ENCODE measurements at places on chromosomes 11 and 22.

- DNase-seq, result no peak
Observed at GRCh38 chr11:106937111-106937510, 81.2 kb downstream of the GUCY1A2 start.

DNA sequence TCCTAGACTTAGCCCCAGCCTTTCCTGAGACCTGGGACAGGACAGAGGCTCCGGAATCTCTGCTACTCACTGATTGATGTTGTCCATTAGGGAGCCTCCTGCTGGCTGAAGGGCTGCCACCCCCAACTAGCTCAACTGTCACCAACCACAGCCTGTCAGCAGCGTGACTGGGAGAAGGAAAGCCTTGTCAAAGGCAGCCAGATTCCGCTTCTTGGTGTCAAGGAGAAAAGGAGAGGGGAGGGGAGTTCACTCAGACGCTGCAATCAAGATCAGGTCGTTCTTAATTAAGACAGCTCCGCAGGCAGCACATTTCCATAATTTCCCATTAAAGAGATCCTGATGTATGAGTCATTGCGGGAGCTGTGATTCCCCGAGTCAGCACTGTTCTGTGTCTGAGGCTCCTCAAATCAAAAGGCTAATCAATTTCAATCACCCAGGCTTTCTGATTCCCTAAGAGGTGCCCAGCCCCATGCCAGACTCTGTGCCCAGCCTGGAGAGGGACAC is 152.8 kb upstream of the ZBED5 start:
- DNase-seq, result peak; percentile 14

DNA sequence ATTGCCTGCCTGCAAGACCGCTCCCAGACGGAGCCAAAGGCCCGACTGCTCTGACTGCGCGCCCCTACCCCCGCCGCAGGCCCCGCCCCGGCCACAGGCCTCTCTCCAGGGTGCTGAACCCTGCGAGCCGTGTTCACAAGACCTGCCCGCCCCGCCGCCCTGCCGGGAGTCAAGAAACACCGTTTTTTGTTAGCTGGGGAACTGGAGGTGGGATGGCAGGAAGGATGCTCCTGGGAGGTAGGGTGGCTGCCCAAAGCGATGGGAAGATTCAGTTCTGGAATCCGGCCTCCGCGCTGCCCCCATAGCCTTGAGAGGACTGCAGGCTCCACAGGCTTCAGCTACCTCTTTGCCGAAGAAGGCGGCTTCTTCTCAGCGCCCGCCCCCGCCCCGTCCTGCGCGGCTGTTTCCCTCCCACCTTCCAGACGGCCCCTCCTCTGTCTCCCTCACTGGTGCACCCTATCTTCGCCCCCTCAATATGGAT is 2.7 kb upstream of the PDE2A start:
- peak; percentile 84 for DNase-seq

GRCh38 chr11:69904974-69905535 is 85.8 kb upstream of the FGF3 start:
- DNase-seq, result no peak

GRCh38 chr22:45200860-45201511 is 37.3 kb downstream of the NUP50 start:
- DNase-seq, result no peak

DNA sequence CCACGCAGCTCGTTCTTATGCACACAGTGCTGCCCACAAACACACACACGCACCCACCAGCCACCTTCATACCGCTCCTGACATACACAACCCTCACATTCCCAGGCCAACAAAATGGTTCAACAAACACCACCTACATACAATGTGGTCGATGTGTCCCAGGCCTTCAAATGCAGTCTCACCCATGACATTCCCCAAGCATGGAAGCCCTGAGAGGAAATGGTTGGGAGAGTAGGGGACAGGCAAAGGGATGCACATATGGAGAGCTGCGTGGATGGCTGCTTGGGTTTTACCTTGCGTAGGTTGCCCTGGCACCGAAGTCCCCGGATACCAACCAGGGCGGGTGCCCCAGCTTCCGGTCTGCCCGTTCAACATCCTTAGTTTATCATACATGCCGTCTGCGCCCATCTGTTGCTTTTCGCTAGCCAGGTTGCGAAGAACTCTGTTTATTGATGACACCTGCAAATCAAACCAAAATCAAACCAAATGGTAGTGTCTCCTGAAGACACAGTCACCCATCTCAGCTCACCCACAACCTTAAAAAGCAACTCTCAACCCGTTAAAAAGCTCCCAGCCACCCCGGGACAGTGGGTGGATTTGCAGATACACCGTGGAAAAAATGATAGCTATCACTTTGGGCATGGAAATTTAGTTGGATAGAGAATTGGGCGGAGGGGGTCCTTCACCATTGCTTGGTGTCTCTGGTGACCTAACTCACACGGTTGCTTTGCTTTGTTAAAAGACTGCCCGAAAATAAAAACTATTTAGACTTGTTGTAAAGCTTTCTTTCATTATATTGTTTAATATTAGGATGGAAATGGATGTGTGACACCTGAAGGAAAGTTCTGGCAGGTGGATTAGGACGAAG is 10.5 kb downstream of the PAX6 start:
- DNase-seq, result peak; percentile 10

- no peak for DNase-seq
Observed at GRCh38 chr11:100232006-100232405, 455.1 kb upstream of the ARHGAP42 start.

DNA sequence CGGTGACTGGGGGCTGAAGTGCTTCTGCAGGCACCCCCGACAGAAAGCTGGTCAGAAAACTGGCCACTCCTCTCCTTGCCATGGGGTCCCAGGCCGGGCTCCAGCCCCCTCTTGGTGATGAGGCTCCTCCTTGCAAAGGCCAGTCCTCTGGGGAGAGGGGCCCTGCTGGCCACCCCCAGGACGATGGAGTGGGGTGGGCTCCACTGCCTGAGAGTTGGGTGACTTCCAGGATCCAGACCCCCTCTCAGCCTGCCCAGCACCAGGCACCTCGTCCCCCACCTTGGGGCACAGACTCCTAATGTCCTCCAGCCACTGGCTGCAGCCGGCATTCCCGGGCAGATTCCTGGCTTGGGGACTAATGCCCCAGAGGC is 441 bp upstream of the RPS6KA4 start:
- DNase-seq, result no peak

DNA sequence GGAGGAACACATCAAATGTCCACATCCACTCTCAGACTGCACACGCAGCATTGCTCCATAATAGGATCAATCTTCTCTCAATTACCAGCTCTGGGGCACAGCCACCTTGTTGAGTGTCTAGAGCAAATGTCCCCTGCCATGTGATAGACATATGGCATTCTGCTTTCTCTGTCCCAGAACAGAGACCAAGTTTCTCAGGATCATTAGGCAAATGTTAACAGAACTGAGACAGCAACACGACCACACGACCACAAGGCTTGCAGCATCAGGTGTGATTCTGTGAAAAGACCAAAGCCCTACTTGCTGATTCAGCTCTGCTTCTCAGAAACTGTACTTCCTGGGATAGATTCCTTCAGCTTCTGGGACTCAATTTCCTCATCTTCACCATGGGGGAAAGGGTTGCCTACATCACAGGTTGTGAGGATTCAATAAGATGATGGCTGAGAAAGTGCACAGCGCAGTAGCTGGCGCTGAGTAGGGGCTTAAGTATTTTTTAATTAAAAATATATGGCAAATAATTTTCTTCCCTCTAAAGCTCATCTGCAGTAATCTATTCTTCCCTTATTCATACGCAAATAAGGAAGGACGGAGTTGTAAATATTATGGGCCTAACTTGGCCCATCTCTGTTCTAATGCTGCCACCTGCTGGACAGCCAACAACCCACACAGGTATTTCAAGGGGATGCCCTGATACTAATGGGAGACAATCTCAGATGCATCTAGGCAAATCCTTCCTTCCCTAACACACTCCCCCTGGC is 54.3 kb upstream of the USP47 start:
- DNase-seq, result peak; percentile 77

GRCh38 chr22:50105208-50106100 is 15.6 kb downstream of the MOV10L1 start:
- peak; percentile 71 for DNase-seq

DNA sequence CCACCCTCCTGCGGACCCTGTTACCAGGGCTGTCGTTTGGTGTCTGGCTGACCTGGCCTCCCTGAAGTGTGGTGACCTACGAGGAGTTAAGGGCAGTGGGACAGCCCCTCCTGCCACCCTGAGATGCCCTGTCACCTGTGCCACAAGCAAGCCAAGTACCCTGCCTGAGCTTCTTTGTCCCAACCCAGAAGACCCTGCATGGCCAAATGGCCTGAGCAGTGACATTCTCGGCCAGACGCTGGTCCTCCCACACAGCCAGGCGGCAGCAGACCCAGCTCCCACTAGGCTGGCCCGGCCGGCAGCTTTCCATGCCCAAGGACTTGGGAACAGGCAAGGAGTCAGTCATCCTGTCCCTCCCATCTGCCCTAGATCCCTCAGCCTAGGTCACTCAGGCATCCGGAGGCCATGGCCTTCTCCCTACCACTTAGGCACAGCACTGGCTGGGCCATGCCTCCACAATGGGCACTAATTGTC is 7.6 kb downstream of the ARVCF start:
- no peak for DNase-seq

DNA sequence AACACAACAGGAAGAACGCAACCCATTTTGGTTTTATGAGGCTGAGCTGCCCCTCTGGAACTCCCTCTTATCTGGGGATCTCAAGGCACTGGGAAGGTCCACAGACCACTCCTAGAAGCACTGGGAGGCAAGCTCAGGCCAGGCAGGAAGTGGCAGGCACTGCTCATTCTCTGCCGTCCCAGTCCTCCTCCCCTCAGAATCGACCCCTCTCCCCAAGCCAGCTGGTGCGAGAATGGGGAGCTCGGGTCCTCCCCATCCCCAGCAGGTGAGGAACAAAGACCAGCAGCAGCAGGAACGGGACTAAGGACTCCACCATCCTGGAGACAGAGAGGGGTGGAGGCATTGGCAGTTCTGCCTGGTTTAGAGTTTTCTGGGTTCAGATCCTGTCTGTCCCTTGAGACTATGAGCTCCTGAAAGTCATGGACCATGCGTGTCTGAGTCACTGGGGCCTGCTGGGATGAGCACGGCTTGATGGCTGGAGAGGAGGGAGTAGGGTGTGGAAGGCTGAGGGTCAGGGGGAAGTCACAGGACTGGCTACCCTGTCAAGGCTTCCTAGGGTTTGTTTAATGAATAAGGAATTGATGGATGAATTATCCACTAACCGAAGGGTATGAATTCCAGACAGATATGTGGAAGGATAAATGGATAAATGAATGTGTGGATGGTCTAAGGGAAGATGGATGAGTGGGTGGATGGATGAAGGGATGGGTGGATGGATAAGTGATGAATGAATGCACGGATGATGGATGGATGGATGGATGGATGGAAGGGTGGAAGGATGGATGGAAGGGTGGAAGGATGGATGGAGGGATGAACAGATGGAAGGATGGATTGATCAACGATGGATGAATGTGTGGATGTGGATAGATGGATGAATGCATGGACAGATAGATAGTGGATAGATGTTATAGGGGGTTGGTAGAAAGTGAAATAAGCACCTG is 6.4 kb downstream of the MYEOV start:
- DNase-seq, result no peak

DNA sequence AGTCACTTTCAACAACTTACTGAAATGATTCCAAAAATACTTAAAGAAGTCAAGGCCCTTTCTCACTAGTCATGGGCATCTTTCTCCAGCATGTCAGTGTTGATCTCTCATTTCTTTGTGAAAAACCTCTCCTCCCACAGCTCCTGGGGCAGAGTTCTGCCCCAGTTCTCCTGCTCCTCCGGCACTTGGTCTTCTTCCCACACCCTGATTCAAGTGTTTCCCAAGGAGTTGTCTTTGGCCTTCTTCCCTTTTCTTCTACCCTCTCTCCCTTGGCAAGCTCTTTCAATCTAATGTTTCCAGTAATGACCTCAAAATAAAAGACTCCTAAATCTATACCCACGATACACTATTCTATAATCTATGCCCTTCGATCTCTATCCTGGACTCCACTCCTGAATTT is 42.1 kb upstream of the CCDC34 start:
- no peak for DNase-seq

- DNase-seq, result no peak
Observed at GRCh38 chr11:42800041-42800440, 511.8 kb upstream of the API5 start.

DNA sequence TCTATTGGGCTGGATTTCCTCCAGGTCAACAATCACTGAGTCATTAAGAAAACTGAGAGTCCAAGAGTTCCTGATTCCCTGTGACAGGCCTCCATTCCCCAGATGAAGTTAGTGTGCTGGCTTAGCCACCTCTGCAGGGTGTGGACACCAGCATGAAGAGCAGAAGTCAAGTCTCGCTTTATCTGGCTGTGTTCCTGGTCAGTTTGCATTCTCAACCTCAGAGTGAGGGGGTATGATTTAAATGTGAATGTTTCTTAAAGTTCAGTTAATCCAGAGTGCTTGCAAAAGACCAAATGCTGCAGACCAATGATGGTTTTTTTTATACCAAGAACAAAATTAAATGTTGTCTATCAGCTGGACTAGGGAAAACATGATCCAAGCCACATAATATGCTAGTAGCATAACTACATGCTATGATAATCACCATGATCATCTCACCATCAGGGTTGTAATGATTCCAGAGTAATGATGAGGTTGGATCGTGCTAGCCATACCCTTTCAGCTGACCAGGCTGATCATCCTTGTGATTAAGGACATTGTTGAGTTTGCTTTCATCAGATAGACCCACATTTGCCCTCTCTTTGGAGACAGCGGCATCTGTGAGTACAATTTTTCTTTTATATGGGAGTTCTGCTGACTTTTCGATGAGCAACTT is 145.8 kb upstream of the ARHGAP20 start:
- DNase-seq, result no peak

GRCh38 chr22:24975813-24976341 is 23.4 kb downstream of the KIAA1671 start:
- DNase-seq, result no peak

GRCh38 chr11:64068705-64069400 is 33.1 kb downstream of the FLRT1 start:
- no peak for DNase-seq

- DNase-seq, result no peak
Observed at GRCh38 chr11:116539836-116540418, 232.9 kb downstream of the BUD13 start.

GRCh38 chr22:24901448-24901847 is 45.0 kb downstream of the LHFPL7 start:
- DNase-seq, result no peak

DNA sequence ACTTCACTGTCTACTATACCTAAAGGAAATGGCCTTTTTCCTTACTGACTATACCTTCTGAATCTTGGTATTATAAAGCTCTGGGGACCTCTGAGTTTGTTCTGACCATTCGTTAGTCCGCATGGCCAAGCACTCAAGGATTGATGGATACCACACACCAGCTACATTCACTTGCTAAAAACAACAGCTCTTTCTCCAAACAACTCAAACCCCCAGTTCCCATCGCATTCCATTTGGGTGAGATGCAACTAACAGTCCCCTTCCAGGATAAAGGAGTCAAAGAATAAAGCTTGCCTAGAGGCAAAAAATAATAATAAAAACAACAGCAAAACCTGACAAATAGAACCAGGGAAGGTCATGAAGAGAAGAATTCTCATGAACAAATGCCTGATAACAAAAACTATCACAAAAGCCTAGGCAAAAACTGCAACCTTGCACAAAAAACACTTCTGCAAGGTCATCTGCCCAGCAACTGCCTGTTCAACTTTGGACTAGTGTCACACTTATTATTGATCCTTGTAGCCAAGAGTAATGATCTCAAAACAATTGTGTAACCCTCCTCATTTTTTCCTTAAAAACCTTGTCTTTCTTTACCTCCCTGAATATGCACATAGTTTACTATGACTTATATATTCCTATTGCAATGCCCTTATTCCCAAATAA is 139.0 kb upstream of the GUCY1A2 start:
- DNase-seq, result no peak

All from kidney (tissue), 22 donors.